ENCODE measurements at places on chromosomes 11 and 22.

- DNase-seq, result no peak
Measured at GRCh38 chr11:25625094-25625493, 706.8 kb upstream of the ANO3 start.

DNA sequence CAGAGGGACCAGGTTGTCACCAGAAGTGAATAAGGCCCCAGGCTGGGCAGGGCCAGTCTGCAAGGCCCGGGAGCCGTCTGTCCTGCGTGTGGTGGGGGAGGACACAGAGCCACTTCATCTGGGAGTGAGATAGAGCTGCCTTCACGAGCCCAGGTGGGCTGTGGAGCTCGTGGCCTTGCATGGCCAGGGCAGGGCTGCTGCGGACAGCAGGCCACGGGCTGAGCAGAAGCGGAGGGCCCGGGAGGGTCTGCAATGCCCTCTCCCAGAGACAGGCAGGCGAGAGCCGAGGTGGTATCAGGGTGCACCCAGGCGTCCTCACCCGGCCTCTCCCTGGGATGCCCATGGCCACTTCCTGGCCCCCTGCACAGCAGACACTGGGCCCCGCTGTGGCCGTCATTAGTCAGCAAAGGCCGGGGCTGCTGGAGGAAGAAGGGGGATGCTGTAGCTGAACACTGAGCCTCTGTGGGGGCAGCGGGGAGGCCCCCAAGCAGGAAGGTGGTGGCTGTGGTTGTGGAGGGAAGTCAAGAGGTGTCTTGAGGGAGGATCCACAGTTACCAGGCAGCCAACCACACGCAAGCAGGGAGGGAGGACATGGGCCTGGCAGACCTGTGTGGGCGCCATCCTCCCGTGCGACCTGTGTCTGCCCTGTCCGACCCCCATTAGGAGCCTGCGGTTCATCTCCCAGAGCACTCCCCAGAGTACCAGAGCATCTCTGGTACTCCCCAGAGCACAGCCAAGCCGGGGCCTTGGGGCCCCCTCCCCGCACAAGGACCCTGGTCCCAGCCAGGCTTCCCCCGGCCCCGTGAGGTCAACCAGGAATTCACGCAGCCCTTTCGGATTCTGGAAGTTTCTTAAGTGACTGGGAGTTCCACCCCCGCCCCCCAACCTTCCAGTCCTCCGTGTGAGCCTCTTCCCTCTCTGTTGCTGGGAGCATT is 1109.5 kb downstream of the BRD1 start:
- DNase-seq, result no peak

DNA sequence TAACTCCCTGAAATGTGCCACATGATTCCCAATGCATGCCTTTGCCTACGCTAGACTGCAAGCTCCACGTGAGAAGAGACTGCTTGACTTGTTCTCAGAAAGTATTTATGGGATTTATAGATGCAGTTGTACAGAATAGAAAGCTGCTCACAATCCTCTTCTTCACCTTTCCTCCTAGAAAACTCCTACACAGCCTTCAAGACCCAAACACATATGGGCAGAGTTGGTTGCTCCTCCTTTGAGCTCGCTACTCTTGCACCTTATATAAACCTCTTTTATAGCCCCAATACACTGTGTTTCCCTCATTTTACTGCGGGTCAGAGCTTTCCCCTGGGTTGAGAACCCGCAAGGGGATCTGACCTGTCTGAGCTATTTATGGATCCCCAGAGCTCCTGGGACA is 16.4 kb downstream of the C1QTNF6 start:
- DNase-seq, result no peak

GRCh38 chr11:46682773-46683752 is 17.4 kb downstream of the ARHGAP1 start:
- DNase-seq, result no peak

- DNase-seq, result no peak
Measured at GRCh38 chr11:55773138-55773537, at the start of gene OR5D13. OR5D13 (plus strand) TSS chr11:55773438; CDS start chr11:55773438, 0 bp downstream.

GRCh38 chr11:70928854-70929598 is 323.4 kb downstream of the SHANK2 start:
- DNase-seq, result no peak

Data from right kidney (tissue), 9 donors.